ENCODE measurements at places on chromosomes 16 and 17. TPM values are rescaled to one million over a fixed set of nuclear protein-coding genes. Genes with fewer than 3 reads are reported as not detected.
A peak's percentile ranks its signal among the peaks of the same experiment; 100 is the strongest.

The MTSS2 gene
- total RNA-seq, result 8.3 TPM

The MT1F gene
- total RNA-seq, result 0.18 TPM

DNA sequence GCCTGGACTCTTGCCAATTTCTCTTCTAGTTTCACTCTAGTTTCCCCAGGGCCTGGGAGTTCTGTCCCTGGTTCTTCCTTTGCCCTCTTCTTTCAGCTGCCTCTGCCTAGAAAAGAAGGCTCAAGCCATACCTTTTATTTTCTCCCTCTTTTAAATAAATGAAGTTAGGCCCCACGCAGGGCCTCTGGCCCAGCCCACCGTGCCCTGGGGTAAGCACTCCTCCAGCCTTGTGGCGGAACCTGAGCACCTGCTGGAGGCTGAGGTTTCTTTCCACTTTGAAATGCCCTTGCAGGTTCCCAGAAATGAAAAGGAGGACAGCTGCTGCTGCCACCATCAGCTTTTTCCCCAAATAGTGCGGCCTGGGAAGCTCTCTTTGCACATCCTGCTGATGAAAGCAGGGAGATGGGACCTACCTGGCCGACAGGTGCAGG is 139.4 kb downstream of the CCDC182 start:
- peak; percentile 51 for DNase-seq

The RPL23 gene
- total RNA-seq, result 638 TPM

GRCh38 chr16:2787406-2787805 is at the start of gene PRSS33:
Gene PRSS33, minus strand, starts transcription at chr16:2787560. Its CDS starts 1,013 bp downstream, at chr16:2786547.
- no peak for DNase-seq

DNA sequence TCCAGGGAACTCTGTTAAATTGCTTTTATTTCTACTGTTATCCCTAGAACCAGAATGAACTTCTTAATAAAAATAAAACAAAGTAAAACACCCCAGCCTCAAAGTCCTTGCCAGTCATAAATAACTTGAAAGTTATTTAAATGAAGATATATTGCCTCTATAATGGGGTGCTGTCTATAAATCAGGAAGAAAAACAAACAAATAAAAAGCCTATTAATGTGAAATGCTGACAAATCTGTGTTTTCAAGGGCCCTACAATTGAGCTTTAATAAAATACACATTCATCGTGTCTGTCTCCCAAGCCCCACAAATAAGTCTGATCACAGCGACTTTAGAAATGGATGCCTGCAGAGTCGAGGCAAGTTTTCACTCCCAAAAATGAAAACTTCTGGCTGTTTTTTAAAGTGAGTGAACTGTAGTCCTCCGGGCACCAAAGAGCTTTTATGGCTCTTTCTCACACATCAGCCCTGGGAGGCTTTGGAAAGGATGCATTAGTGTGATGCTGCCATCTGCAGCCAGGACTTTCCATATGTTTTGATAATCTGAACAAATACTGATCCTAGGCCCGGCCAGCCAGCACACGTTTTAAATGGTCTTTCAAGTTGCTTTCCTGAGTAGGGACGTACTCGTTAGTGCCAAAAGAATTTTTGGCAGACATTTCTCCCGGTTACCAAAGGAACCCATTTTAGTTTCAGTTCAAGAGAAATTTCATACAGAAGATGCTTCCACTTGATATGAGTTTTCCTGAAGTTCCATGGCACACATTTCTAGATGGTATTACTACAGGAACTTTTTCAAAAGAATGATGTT is 16.3 kb downstream of the NACA2 start:
- DNase-seq, result peak; percentile 65

DNA sequence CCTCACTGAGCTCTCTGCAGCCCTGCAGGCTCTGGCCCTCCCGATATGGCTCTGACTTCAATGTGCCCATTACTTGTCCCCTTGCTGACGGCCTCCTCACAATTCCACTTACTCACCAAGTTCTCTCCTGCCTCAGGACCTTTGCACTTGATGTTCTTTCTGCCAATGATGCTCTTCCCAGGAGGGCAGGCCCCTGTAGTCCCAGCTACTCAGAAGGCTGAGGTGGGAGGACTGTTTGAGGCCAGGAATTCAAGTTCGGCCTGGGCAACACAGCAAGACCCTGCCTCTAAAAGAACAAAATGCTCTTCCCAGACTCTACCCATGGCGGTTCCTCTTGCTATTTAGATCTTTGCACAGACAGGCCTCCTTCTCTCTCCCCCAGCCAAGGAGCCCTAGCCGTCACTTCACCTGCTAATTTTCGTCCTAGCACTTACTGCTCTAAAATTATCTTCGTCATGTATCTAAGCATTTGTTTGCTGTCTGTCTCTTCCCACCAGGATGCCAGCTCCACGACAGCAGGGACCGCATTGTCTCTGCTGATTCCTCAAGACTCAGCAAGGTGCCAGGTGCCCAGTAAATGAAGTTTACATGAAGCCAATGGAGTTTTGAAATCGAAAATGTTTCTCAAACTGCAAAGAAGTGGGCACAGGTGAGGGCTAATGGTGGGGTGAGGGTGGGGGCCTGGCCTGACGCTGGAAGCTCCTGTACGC is 626 bp upstream of the RAI1 start:
- DNase-seq, result no peak

DNA sequence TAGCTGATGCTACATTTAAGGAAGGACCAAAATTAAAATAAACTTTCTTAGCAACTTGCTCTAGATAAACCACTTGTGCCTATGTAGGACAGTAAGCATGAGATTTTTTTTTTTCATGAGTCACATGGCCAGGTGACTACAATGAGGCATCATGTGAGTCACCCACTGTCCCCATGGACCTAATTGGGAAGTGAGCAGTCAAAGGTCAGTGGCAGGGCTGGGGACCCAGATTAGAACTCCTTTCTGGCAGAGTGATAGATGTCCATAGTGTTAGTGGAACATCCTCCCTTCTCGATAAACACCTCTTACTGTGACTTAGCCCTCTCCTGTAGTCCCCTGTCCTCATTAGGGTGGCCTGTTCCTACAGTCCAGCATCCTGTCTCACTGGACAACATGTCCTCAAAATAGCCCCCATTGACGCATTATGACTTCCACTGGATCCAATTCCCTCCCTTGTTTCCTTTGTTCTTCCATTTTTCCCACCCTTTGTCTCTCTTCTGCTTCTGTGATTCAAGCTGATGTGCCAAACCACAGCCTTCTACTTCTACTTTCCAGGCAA is 12.4 kb downstream of the ITGB3 start:
- peak; percentile 75 for DNase-seq

- no peak for DNase-seq
Observed at GRCh38 chr17:78640700-78641099, 63.5 kb upstream of the DNAH17 start.

- peak; percentile 13 for DNase-seq
Observed at GRCh38 chr17:39688475-39688835, 598 bp upstream of the PGAP3 start.

DNA sequence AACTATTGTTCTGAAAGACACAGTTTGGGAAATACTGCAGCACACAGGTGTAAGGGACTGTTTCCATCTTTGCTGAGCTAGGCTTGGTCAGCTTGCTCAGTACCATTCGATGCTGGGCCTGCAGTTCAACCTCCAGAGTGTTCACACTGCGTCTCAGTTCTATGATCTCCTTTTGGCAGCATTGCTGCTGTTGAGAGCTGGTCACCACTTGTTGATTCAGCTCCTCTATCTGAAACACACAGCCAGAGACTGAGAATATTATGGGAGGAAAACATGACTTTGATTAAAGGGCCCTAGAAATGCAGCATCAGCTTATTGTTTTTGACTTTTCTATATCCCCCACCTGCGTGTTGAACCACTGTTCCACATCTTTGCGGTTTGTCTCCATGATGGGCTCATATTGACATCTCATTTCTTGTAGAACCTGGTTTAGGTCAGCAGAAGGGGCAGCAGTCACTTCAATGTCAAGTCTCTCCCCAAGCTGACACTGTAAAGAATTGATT is 4.6 kb downstream of the KRT39 start:
- DNase-seq, result no peak

- no peak for DNase-seq
Observed at GRCh38 chr17:74449306-74449705, 17.1 kb upstream of the CD300A start.

DNA sequence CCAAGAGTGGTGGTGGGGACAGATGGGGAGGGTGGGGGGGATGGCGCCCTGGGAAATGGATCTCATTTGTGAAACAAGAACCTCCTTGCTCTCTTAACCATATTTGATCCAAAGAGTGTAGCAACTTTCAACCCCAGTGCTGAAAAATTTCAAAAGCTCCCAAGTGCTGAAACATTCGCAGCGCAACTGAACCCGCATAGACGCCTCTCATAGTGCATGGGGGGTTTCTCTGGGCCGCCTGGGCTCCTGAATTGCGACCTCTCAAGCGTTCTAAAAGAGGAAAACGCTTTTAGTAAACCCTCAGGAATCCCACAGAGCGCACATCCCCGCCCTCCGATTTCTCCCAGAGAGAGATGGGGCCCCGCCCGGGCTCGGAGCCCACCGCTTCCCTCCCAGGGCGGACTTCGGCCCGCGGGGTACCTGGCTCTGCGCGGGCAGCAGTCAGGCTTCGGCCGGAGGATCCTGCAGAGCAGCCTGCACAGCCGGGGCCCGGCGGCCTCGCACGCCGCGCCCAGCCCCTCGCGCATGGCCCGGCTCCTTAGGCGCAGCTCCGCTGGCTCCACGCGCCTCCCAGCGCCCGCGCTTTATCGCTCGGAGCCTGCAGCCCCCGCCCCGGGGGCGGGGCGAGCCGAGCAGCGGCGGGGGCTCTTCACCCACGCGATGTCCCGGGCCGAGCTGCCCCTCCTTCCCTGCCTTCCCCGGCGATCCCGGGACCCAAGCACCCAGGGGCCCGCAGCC is 7.0 kb downstream of the NOS2 start:
- DNase-seq, result no peak

DNA sequence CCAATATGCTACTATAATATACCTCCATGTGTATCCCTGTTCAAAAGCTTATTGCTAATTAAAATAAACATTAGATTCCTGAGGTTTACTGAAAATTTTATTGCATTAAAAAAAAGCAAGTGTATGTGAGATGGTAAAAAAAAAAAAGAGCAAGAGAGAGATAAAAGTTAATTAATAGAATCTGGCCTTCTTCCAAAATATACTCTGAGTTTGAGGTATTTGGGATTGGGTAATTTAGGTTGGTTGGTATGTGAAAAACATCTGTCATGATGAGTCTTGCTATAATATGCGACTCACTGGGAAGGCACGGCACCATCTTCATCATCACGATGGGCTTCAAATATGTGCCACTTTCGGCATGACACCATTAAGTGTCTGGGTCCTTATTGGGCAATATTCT is 711.1 kb upstream of the SOX9 start:
- peak; percentile 39 for DNase-seq

DNA sequence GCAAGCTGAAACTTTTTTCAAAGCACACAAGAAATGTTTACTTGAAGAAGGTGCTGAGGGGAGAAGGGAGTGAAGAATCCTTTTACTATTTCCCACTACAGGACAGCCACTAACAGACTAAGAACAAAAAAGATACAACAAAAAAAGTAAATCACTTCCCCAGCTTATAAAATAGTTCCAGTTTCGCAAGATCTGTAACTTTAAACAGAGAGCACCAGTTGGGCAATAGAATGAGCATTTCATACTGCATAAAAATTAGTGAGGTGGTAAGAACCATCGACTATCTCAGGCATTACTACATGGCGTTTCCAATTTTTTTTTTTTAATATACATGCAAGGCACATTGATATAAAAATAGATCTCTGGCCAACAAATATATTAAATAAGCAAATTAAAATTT is 11.1 kb downstream of the CRYBA1 start:
- DNase-seq, result peak; percentile 66

The UMOD gene
- not detected for total RNA-seq

GRCh38 chr16:48459167-48459566 is 74.0 kb upstream of the SIAH1 start:
- no peak for DNase-seq

The ANKRD40CL gene
- not detected for total RNA-seq

- DNase-seq, result no peak
Observed at GRCh38 chr16:68319185-68319908, 8.5 kb downstream of the PRMT7 start.

The HOXB9 gene
- not detected for total RNA-seq

- no peak for DNase-seq
Observed at GRCh38 chr17:72795941-72796340, 296.5 kb downstream of the SLC39A11 start.

DNA sequence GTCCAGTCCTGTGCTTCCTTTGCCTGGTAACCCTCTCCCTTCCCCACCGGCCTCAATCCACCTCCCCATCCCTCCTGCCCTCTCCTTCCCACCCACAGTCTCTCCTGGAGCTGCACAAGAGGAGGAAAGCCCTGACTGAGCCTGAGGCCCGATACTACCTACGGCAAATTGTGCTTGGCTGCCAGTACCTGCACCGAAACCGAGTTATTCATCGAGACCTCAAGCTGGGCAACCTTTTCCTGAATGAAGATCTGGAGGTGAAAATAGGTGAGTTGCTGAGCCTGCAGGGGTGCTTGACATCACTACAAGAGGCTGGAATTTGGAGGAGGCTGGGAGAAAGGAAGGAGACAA is 1.3 kb downstream of the PLK1 start:
- DNase-seq, result no peak

- DNase-seq, result no peak
Observed at GRCh38 chr16:63981639-63982038, 1140.2 kb downstream of the CDH11 start.

- DNase-seq, result peak; percentile 34
Observed at GRCh38 chr16:75761108-75761507, 34.8 kb upstream of the CPHXL start.

- DNase-seq, result no peak
Observed at GRCh38 chr17:29368161-29368560, 22.0 kb upstream of the TAOK1 start.

GRCh38 chr17:50326831-50327364 is 19.0 kb upstream of the XYLT2 start:
- no peak for DNase-seq

GRCh38 chr17:48625495-48626244 is 488 bp downstream of the HOXB9 start:
- no peak for DNase-seq

- DNase-seq, result no peak
Observed at GRCh38 chr17:65139101-65139764, 2.1 kb downstream of the RGS9 start.

DNA sequence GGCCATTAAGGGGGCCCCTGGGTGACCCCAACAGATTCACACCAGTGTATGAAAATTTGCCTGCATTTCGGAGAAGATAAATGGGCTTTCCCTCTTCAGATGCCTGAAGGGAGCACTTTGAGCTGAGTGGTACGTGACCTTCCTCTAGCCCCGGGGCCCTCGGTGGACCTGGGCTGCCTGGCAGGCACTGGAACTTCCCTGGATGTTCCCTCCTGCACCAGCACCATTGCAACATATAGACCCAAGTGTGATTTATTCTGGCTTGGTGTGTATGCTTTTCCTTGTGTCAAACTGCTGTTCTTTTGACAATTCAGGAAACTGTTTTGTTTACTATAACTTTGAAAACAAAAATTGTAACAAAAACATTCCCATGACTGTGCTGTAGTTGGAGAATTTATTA is 93.8 kb downstream of the TNFRSF13B start:
- DNase-seq, result no peak

The BPTF gene
- 65.4 TPM for total RNA-seq
